ENCODE measurements at places on chromosomes 5 and 9.

- DNase-seq = no peak
Measured at GRCh38 chr9:92980085-92980745, 32.9 kb downstream of the FGD3 start.

DNA sequence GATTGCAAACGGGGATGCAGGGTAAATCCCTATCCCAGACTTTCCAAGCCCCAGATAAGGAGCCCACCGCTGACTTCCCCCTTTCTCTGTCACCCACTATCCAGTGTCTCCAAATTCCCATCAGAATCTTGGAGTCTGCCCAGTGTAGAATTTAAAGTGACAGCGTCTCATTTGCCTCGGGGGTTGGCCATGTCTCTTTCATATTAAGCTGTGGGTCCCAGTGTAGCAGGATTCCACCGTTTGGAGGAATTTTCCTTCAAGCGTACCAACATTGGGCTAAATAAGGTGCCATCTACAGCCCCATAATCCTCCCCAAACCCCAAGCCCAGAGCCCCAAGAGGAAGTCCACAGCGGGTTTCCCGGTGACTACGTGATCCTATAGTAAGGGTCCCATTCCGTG is 1.1 kb downstream of the BRINP1 start:
- DNase-seq = no peak

- DNase-seq = no peak
Measured at GRCh38 chr9:17018540-17019196, 116.2 kb upstream of the CNTLN start.

DNA sequence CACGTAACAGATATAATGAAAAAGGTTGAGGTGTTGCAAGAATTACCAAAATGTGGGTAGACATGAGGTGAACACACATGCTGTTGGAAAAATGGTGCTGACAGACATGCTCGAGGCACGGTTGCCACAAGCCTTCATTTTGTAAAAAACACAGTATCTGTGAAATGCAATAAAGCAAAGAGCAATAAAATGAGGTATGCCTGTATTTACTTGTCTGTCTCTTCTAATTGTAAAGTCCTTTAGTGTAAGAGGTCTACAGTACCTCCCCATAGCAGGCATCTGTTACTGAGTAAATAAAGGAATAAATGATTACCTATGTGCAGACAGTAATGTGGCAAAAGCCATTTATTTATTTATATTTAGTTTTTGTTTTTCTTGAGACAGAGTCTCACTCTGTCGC is 3.0 kb upstream of the CAST start:
- no peak for DNase-seq

DNA sequence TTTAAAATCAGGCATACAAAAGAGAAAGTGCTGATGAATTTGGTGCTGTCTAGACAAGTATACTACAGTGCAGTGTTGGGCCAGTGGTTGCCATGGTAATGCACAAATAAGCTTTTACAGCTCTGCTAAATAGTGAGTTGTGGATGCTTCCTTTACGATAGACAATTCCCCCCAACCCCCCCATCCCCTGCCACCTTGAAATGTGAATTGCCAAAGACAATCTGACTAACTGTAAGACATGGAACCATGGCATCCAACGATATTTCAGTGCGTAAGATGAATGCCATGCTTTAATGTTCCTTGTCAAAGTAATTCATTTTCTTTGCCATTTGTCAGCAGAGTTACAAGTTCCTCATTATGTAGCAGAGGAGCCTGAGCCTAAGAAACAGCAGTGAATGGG is 91.5 kb upstream of the NREP start:
- no peak for DNase-seq

DNA sequence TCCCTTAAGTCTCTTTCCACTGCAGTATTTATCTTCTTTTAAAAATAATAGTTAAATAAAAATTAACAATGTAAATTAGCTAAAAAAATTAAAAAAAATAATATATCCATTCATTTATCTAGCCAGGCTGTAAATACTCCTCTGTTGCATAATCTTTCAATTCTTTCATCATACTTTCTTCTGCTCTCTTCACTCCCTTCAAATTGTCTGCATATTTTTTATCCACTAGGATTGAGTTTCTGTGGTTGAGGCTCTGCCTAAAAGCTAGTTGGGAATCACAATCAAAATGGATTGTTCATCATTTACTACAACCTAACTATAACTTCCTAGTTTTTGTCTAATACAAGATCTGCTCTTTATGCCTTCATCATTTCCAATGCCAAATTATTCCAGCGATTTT is 182.2 kb downstream of the PDE4D start:
- DNase-seq = no peak

- DNase-seq = no peak
Measured at GRCh38 chr5:23269981-23270380, 237.4 kb upstream of the PRDM9 start.

DNA sequence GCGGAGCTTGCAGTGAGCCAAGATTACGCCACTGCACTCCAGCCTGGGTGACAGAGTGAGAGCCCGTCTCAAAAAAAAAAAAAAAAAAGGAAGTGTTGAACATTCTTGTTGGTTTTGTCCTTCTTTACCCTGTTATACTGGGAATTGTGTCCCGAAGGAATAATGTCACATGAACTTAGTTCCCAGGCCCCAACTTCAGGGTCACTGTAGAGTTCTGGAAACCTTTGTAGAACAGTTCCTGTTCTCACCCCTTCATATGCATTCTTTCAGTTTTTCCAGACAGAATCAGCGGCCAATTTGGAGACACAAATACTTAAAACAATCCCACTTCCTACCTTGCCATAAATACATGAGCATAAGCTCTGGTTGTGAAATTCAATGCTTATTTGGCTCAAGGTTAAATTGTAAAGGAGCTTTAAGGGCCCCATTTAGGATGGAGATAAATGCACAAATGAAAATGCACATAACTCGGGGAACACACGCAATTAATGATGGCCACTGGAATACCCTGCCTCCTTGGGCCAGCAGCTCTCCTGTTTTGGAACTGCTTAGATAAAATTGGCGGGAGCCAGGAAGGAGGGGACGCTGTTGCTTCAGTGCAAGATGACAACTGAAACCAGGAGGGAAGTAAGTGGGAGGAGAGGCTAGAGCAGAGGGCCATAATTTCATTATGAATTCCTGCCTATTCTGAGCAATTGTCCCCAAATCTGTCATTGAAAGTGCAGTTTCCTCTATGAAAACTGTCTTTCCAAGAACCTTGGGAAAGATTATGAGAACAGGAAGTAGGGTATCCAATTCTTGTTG is 153.7 kb downstream of the FGF1 start:
- DNase-seq = no peak

- no peak for DNase-seq
Measured at GRCh38 chr5:172143875-172144274, 44.1 kb downstream of the STK10 start.

DNA sequence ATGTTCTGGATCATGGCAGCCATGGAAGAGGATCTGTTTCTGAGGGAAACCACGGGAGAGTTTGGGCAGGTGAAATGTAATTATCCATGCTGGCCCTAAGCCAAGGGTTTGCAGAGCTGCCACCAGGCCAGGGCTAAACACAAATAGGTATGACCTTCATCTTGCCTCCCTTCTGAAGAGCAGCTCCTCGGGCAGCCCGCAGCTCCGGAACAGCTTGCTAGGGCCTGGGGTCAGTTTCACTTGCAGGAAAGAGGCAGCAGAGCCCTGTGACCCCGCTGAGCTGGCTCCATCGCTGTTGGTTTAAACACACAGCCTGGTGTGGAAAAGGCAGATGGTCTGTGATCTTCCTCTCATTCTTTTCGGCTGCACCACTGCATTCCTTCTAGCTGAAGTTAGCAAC is 141.4 kb downstream of the TMEM38B start:
- DNase-seq = no peak

GRCh38 chr9:764105-764524 is 77.4 kb upstream of the DMRT1 start:
- DNase-seq = peak; percentile 16

DNA sequence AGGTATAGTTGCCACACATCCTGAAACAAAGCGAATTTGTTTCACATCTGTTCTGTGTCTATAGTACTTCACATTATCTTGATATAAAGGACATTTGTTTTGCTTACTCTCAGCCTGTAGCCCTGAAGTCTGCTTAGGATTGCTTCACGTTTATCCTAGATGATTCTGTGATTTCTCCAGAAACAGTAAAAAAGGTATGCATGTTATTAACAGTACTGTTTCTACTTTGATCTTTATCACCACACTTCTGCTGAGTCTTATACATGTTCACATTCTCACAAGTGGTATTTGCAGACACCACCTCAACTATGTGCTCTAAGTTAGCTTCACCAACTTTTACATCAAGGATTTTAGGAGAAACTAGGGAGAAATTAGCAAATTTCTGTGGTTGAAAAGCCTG is 47.4 kb upstream of the ADAMTS19 start:
- no peak for DNase-seq

- DNase-seq = no peak
Measured at GRCh38 chr9:72843520-72844439, 109.1 kb downstream of the ALDH1A1 start.

- no peak for DNase-seq
Measured at GRCh38 chr5:61624553-61625136, 292.6 kb downstream of the ZSWIM6 start.

GRCh38 chr5:140926443-140927227 is 536 bp downstream of the PCDHAC1 start:
- DNase-seq = no peak

DNA sequence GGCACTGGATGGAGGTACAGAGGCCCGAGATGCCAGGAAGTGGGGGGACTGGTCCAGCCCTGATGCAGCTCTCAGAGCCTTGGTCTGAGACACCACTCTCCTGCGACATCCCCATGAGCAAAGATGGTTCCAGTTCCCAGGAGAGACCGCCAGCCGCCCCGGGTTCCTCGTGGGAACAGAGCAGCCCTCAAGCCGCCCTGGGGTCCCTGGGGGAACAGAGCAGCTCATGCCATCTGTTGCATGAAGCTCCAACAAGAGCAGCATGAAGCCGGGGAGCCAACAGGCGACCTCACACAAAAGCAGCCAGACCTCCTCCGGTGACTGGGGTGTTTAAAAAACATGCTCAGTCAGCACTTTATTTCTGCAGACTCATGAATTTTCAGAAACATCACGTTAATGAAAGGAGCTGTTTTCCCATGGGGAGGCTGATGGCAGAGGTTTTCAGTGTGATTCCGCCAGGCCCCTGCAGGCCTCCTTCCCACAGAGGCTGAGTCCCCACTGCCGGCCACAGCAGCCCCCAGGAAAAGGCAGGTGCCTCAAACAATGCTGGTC is 6.2 kb downstream of the SLC6A18 start:
- no peak for DNase-seq

DNA sequence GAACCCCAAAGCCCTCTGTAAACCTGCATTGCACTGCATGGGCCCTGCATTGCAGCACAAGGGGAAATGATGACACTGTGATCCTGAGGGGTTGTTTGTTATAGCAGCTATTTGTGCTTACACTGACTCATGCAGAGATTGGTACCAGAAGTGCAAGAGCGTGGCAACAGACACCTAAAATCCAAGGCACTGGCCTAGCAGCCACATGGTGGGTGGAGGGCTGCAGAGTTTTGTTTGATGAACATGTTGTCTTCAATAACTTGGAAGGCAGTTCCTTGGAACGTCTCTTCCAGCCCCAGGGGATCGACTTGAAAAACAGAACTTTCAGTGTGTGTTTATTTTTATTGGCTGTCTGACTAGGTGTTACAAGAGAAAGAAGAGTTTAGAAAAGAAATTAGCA is 14.5 kb downstream of the FCN2 start:
- DNase-seq = no peak

DNA sequence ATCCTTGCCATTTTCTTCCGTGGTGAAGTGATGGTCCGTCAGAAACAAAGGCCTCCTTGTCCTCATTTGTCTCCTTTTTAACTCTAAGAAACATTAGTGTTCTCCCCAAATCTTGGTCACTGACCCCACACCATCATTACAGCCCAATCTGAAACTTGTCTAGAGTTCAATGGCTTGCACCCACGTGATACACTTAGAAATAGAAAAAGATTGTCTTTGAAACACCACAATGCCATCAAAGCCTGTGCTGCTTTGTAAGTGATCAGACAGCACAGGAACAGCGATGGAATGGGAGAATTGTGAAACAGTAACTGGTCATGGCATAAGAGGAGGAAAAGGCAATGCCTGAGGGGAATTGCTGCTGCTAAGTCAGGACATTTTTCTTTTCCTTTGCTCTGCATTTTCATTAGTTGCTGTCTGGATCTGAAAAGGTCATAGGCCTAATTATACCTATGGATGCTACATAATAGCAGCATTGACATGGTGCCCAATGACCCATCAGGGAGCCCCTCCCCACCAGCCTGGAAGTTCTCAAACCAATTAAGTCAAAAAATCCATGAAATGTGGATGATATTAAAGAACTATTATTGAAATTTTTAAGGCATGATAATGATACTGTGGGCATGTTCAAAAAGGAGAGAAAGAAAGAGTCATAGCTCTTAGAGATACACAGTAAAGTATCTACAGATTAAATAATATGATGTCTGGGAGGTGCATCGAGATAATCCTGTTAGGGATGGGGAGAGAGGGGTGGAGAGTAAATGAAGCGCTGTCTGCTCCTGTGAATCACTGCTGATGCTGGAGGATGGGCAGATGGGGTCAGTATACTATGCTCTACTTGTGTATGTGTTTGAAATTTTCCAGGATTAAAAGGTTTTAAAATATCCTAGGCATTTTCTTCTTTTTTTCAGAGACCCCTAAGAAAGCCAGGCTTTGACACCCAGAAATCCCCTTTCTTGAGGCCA is 83.6 kb downstream of the ENC1 start:
- no peak for DNase-seq

DNA sequence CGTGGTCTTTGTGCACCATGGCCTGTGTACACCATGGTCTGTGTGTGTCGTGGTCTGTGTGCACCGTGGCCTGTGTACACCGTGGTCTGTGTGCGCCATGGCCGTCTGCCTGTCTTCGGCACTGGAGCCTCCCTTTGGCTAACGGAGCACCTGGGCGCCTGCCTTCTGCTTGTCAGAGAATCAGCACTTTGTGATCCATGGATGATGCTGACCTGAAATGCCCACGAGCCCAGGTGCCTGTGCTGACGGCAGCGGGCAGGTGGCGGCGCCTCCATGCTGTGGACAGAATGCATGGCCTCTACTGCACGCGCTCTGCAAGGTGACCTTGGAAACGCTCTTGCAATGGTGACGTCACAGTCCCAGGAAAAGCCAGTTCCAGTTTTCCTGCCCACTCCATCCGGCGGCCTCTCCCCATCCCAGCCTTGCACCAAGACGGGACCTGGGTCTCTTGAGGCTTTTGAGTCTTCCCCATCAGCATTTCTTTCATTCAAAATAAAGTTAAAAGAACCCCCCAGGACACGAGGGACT is 14.6 kb downstream of the LCN9 start:
- DNase-seq = no peak
